ENCODE measurements at places on chromosomes 11 and 22.

DNA sequence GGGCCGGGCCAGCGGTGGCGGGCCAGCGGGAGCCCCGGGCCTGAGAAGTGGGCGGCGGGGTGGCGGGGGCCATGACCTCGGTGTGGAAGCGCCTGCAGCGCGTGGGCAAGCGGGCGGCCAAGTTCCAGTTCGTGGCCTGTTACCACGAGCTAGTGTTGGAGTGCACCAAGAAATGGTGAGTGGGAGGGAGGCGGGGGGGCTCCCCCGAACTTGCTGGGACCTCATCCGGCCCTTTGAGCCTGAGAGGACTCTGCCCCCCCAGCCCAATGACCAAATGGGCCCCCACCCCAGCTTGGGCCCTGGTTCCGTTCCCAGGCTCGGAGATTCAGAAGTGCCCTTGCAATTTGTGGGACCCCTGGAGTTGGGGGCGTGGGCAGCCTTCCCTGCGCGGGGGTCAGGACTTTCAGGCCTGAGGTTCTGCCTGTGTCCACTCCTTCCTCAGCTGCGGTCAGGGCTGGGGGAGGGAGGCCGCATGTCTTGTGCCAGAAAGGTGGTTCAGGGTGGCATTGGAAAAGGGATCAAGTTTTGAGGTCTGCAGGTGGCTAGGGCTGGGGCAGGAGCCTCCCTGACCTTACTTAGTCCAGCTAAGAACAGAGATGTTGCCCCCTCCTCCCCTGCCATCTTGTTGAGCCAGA is 496 bp downstream of the EHBP1L1 start:
- DNase-seq, result no peak

GRCh38 chr11:119363081-119363850 is 16.8 kb upstream of the MFRP start:
- DNase-seq, result no peak

- DNase-seq, result no peak
These were observed 98.6 kb downstream of the RPS6KA4 start for GRCh38 chr11:64457416-64458010.

DNA sequence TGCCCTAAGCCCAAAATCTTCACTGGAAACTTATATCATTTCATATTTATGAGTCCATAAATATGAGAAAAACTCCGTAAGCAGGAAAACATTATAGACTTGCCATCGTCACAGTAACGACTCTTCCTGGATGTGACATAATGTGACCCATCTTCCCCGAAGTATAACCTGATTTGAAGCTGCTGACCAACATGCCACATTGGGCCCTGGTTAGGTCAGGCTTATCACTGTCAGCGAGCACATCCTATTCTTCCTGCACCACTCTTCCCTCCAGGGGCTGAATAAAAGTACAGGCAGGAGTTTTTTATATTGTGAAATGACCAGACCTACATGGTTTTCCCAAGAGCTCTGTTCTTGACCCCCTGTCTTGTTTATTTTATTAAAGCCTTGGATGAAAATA is 12.1 kb upstream of the BLID start:
- no peak for DNase-seq

DNA sequence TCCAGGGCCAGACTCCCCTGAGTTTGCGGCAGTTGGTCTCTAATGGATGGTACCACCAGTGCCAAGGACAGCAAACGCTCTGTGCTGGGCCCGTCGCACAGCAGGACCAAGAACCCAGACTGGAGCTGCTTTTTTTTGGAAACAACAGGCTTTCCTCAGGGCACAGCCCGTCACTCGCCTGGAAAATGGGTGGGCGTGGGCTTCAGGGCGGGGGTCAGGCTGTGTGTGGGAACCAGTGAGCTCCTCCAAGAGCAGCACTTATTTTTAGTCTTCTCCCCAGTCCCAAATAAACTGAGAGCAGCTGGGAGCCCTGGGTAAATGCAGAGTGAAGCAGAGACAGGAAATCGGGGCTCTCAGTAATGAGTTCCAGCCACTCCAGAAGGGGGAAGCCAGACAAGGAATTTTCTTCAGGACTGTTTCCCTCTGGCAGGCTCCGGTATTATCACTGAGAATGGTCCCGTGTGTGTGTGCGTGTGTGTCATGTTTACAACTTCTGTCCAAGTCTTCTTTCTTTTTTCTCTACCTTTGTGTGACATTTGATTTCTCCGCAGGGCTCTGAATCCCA is 63.0 kb downstream of the PPFIBP2 start:
- DNase-seq, result no peak

- DNase-seq, result peak; percentile 31
These were observed 1.1 kb upstream of the FBXO7 start for GRCh38 chr22:32473388-32473952.

DNA sequence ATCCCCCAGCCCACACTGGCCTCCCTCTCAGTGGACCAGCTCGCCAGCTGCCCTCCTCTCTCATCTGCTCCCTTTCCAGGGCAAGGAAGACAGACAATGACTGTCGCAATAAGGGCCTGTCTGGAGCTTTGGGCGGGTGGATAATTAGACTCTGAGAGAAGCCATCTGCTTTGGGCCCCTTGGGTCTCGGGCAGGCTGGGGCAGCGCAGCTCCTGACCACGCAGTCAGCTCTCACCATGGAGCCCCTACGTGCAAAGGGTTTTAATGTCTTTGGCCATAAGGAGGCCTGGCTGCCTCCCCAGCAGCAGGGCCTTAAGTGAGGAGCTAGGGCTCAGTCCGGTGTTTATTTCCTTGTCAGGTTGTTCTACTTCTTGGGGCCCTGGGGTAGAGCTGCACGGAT is 153.9 kb downstream of the CHST1 start:
- DNase-seq, result no peak

- DNase-seq, result no peak
These were observed 20.1 kb upstream of the SPTBN2 start for GRCh38 chr11:66749091-66749490.

DNA sequence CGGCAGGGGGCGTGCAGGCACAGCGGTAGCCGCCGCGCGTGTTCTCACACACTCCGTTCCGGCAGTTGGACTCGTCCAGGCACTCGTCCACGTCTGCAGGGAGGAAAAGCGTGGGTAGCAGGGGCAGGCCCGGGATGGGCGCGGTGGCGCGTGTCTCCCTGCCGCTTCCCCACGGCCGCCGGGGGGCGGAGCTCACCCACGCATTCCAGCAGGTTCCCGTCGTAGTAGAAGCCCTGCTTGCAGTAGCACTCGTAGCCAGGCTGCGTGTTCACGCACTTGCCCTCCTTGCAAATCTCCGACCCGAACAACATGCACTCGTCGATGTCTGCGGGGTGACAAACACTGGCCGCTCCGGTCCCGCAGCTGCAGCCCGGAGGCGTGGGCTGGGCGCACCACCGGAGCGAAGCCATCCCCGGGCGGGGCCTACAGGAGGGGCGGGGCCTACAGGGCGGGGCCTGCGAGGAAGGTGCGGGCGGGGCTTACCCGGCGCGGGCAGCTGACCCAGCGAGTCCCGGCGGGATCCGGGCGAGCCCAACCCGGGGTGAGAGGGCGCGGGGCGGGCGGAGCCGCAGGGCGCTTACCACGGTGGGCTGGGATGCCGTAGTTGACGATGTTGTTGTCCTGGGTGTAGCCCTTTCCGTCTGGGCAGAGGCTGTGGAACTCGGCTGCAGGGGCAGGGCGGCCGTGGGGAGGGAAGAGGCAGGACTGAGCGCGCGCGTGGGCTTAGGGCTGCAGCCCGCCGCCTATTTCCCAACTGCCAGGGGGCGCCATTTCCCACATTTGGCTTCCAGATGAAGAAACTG is 15.6 kb downstream of the SCYL1 start:
- DNase-seq, result peak; percentile 84

DNA sequence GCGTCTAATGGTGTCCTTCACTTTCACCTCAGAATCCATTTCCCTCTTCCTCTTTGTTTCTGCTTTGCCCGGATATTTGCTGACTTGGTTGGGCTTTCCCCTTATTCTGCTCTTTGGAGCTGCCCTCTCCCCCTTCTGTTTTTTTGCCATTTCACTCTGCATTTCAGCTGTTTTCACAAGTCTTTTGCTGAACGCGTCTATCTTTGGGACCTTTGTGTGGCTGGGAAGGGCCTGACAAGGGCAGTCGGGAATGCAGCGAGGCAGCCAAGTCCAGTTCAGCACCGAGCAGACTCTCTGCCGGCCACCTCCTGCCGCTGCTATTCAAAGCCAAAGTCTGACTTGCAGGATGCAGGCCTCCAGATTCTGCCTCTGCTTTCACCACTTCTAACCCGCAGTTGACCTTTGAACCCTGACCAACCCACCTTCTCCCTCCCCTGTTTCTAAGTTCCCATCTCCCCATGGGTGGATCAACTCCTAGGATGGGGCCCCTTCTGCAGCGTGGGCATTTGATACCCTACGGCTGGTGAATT is 38.2 kb downstream of the FEZ1 start:
- DNase-seq, result no peak

DNA sequence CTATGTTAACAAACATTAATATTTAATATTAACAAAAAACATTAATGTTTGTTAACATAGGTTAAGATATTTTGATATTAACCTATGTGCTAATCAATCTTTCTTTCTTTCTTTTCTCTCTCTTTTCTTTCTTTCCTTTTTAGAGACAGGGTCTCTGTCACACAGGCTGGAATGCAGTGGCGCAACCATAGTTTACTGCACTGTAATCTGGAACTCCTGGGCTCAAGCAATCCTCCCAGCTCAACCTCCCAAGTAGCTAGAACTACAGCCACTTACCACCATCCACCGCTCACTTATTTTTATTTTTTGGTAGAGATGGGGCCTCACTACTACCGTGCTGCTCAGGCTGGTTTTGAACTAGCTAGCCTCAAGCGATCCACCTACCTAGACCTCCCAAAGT is 13.2 kb downstream of the SIK3 start:
- DNase-seq, result no peak

DNA sequence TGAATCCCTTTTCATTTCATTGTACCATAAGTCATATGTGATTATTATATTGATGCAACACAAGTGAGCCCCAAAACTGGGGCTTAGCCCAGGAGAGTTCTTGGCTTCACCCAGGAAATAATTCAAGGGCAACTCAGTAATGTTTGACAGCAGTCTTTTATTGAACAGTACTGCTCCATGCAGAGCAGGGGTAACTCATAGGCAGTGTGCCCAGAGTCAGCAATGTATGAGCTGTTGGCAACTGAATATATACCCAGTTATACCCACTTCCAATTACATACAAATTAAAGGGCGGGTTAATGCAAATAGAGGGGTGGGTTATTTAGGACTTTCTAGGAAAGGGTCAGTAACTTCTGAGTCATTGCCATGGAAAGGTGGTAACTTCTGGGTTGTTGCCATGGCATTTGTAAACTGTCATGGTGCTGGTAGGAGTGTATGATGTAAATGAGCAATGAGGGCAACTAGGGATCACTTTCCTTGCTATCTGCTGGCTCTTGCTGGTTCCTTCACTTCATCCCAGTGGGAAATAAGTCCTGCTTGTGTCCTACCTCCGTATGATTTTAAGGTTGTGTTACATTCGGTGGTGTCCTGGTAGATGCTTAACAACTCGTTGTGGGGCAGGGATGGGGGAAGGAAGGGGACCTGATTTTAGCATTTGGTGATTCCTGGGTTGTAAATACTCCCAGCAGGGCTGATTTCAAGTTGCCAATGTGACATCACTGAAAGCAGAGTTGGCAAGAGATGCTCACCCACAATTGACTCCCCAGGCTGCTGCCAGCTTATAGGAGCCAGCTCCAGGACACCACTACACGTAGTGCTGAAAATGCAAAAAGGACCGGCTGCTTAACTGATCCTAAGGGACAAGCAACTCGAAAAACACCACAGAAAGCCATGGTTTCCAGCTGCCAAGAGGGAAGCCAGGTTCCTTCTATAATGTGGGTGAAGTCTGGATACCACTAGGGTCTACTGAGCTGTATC is 70.1 kb downstream of the SYT9 start:
- no peak for DNase-seq

- no peak for DNase-seq
These were observed 139.5 kb downstream of the KIF18A start for GRCh38 chr11:27968461-27968860.

GRCh38 chr11:22734628-22735345 is 68.4 kb downstream of the GAS2 start:
- DNase-seq, result no peak

DNA sequence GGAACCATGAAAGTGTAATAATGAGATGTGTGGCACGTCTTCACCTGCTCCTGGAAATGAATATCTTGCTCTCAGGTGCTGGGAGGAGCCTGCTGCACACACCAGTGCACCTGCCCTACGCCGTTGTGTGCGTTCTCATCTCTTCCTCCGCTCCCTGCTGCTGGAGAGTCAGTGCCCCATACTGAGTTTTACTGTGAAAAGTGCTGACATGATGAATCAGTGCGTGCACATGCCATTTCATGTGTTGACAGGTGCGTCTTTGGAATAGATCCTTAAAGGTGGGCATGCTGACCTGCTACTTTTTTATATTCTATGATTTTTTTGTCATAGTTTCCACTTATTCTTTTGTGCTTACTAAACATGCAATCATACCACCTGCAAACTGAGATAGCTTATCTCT is 1015.8 kb downstream of the BRD1 start:
- DNase-seq, result no peak

GRCh38 chr11:87144252-87144651 is 106.5 kb downstream of the TMEM135 start:
- DNase-seq, result no peak

DNA sequence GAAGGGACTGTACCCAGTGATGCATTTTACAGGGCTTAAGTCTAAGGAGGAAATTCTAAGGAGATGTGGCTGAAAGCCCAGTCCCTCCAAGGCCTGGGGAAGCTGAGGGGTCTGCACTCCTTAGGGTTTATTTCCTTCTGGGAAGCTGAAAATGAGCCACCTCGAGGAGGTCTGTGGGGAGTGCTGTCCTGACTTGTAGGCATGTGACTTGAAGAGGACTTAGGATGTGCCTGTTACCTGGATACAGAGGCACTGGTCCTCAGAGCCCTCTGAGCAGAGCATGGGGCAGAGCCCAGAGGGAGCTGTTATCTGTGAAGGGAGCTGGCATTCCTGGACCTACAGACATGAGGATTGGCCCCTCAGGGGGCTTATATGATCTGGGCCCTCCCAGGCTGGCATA is 77.1 kb downstream of the TP53I11 start:
- no peak for DNase-seq

DNA sequence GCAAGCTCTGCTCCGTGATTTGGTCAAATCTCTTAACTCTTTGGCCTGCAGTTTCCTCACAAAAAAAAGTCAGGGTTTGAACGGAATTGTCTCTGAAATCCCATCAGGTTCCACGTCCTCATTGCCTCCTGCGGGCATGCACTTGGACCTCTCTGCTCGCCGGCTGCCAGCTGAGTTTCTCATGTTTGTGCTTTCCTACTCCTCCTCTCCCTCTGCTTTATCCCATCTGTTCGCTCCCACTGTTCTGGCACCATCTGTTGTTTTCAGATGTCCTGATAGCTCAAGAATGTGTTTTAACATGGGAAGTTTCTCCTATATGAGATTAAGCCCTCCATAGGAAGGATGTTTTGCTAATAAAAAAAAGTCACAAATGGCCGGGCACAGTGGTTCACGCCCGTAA is 49.4 kb upstream of the ARHGAP42 start:
- no peak for DNase-seq

DNA sequence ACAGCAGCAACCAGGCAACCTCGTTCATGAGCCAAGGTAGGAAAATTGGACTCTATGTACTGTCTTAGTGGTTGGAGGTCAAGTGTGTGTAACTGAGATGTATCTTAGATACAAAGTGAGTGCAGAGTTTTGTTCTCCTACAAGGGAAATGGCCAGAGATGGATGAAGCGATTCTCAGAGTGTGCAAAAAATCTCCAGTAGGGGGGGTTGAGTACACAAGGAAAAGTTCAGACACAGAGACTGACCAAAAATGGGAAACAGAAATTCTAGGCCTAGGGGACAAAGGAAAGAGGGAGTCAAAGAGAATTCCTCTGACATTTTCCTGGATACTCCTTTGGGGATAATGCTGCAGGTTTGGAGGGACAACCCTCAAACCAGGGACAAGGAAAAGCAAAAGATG is 38.2 kb upstream of the OR5AK2 start:
- no peak for DNase-seq

- DNase-seq, result peak; percentile 45
These were observed 4.6 kb upstream of the CDC42BPG start for GRCh38 chr11:64848826-64849597.
